ENCODE measurements at places on chromosomes 16 and 17. TPM values are rescaled to one million over a fixed set of nuclear protein-coding genes. Genes with fewer than 3 reads are reported as not detected.

Gene NXPH3
- total RNA-seq, result 0.21 TPM

Gene UMOD
- not detected for total RNA-seq

Gene LRRC75A
- total RNA-seq, result 1.6 TPM

Gene DNAI2
- total RNA-seq, result 0.36 TPM

Gene CD300E
- total RNA-seq, result not detected

Gene EIF5A
- 1,670 TPM for total RNA-seq

Gene C1QTNF8
- not detected for total RNA-seq

Gene DOC2B
- total RNA-seq, result 0.13 TPM

Gene EME1
- total RNA-seq, result 30.4 TPM

Gene TUFM
- 364 TPM for total RNA-seq

Gene CACNG1
- not detected for total RNA-seq

Gene CPHXL2
- not detected for total RNA-seq
